ENCODE measurements at places on chromosomes 2 and 18.

DNA sequence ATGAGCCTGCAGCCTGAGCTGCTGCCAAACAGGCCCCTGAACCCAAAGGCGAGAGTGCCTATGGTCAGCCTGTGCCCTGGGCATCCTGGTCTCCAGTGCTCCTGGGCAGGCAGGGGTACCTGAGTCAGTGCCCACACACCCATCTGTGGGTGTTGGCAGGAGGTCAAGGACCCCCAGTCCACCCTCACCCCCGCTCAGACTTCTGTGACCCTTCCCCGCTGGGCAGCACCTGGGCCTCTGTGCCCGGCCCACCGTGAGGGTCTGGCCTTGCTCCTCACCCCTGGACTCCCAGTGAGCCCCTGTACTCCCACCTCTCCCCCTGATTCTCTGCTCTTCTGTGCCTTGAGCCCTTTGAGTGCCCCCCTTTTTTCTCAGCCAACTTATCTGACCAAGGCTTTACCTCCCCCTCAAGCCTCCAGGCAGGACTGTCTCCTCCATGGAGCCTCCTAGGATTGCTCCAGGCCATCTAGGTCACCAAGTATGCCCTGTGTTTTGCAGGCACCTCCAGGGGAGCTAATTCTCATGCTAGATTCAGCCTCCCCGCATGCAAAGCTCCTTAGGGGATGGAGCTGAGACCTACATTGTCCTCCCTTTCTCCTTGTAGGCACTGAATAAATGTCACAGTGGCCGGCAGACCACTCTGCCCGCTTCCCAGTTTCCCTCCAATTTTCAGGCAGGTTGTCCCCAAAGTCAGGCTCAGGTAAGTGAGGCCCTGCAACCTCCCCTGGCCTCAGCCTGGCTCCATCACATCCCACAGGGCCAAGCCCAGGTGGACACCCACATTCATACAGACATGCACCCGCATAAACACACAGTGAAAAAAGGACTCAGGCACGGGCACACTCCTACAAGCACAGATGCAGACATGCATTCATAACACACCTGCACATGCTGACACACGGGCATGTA lies 21.9 kb upstream of the PTMA start:
- no peak for DNase-seq

- no peak for DNase-seq
Observed at GRCh38 chr2:144443837-144444817, 75.8 kb downstream of the ZEB2 start.

GRCh38 chr2:234719116-234719716 lies 222.3 kb upstream of the ARL4C start:
- no peak for DNase-seq

DNA sequence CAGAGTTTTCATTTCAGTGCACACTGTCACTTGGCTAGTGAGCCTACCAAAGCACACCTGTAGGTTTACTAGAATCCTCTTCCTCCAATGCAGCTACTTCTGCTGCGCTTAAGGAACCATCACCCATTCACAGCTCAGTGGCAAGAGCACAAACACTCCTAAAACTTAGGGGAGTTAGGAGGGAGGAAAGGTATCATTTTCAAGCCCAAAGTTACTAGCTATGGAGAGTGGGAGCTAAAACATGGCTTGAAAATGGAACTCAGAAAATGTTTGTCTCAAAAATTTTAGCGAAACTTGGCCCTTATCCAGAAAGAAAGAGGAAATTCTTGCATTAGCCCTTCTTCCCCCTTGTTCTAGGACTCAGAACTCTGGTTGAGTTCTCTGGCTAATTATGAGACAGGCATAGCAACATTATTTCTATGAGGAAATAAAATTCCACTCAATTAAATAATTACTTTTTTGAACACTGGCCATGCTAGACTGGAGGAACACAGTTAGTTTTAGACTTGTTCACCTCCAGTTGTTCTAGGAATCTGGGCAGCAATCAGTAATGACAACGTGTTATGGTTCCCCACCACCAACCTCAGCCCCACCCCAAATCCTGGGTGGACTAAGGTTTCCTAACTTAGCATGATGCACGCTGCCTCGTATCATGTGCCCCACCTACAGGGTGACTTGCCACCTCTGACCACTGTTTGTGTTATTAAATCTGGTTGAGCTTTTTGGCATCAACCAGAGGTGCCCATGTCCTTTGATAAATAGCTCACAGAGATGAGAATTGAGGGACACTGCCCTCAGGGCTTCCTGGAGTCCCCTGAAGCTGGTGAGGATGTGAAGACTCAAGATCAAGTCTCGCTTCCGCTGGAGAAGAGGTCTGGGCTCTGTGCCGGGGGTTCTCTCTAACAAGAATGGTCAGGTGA lies 32.8 kb downstream of the LPIN2 start:
- no peak for DNase-seq

DNA sequence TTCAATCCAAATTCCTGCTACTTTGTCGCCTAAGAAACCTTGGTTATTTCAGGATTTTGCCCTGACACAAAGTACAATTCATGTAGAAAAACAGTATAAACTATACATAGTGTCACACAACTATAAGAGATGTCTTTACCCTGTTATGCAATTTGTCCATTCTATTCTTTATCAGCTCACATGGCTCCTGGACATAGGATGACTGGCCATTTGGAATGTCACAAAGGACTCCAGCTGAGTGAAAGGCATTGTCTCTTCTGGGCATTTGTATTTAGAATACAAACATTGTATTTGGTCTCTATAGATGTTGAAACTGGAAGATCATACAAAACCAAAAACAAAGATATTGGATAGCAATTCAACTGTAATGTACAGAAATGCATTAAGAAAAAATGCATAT lies 944.6 kb upstream of the LRRTM1 start:
- no peak for DNase-seq

DNA sequence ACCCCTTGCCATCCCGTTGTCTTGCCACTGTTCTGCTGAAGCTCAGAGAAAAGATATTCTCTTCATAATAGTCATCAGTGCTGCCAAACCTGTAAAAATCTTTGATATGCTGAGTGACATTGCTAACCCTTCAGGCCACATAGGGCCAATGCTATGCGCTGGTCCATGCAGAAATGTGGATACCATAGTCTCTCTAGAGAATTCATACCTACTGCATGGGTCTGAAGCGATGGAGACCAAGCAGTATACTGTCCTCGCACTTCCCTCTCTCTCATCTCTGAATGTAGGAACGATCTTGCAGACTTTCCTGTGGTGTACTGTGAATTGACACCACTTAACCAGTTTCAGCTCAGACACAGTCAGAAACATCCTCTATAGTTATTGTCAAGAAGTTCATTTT lies 17.9 kb upstream of the ANKRD44 start:
- DNase-seq = no peak

Data from activated CD8-positive, alpha-beta memory T cell treated with anti-CD3 and anti-CD28 coated beads for 4 hours (primary cell).